ENCODE measurements at places on chromosomes 2 and 18. TPM values are rescaled to one million over a fixed set of nuclear protein-coding genes. Genes with fewer than 3 reads are reported as not detected.

Gene AMER3
- not detected for total RNA-seq

Gene DES
- total RNA-seq: 19,781 TPM

Gene PER2
- 11.2 TPM for total RNA-seq

Gene CCDC74A
- total RNA-seq: 4.2 TPM

Gene SCN3A
- total RNA-seq: 1.2 TPM

Gene ZNF2
- 6.6 TPM for total RNA-seq

Gene LRRC30
- total RNA-seq: not detected

Gene IL36G
- total RNA-seq: not detected

Gene BCL11A
- 11.3 TPM for total RNA-seq

Gene CNDP2
- 31.1 TPM for total RNA-seq

Gene KIAA2012
- total RNA-seq: not detected

GRCh38 chr18:2642771-2643170 is 12.8 kb upstream of the SMCHD1 start:
- no peak for DNase-seq

DNA sequence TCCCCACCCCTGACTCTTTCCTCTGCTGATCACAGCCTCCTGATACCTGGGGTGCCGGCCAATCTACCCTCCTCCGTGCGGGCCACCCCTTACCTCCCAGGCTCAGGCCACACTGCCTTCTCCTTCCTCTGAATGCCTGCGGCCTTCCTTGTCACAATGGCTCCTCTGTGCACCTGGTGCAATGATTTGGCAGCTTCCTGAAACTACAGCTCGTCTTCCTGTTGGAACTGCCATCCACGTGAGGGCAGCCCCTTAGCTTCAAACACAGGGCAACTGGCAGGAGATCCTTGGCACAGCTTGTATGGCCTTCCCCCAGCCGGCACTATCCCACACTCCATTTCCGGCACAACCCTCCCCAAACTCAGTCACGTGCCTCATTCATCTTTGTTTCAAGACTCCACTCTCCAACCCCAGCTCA is 69.0 kb downstream of the STPG4 start:
- no peak for DNase-seq

DNA sequence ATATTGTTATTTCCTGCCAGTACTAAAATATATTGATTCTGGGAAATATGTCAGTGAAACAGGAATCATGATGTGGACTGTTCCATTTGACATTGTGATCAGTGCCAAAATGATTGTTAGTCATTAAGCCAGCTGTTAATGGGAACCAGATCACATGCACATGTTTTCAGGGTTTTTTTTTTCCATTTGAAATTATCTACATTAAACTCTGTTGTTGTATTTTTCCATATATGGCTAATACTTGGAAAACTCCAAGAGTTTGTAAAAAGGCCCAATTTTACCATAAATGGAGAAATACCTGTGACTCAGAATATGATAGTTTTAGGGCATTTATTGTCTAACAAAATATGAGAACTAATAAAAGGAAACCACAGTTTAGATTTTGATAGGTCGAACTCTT is 13.4 kb downstream of the ITGAV start:
- DNase-seq: no peak

- no peak for DNase-seq
Measured at GRCh38 chr2:84487298-84487996, 28.4 kb upstream of the SUCLG1 start.

GRCh38 chr18:74244554-74244953 is 47.2 kb downstream of the CYB5A start:
- DNase-seq: no peak

DNA sequence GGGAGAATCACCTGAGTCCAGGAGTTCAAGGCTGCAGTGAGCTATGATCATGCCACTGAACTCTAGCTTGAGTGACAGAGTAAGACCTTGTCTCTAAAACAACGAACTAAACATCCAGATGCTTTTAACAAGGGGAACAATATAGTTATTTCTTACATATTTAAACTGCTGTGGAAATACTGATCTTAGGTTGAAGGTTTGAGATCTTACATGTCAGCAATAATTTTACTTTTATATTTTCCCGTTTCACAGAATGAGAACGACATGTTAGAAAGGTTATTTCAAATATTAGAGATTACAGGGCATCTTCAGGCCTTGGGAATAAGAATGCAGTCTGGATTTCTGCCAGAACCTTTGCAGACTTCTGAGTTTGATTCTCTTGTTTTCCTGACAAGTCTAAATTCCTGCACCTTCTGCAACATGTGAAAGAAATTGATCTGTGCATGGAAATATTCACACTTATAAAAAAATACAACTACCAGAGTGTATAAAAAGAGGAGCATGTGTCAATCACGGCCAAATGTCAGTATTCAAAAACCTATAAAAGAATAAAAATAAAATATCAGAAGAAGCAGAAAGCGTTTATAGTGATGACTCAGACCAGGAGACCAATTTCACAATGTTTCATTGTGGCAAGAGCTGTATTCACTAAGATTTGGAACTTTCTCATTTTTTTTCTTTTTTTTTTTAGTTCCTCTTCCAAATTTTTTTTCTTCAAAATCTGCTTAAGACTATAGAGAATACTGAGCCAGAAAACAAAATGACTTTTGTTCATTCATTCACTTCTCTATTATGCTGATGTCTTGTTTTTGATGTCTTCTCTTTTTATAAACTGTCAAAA is 29.6 kb downstream of the COLEC12 start:
- no peak for DNase-seq

GRCh38 chr18:73563901-73564472 is 583.6 kb downstream of the FBXO15 start:
- no peak for DNase-seq

DNA sequence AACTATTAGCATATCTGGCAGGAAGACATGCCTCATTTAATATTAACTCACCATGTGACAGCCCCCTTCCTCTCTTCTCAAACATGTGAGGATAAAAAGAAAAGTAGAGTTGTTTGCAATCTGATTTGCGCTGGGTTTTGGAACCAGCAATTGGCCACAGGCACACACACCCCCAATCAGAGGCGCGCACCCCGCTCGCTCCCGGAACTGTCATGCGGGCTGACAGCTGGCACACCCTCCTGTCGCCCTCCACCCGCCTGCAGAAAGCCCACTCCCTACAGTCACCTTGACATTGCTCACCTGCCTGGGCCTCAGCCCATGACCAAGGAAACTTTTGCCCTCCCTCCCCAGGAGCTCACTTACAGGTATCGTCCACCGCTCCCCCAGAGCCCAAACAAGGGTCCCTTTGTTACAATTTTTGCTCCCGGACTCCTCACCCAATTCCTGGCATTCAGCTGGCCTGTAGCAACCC is 1.1 kb downstream of the COBLL1 start:
- no peak for DNase-seq

GRCh38 chr2:9678544-9678943 is 47.7 kb upstream of the YWHAQ start:
- no peak for DNase-seq

GRCh38 chr18:21257386-21257785 is 15.4 kb downstream of the GREB1L start:
- DNase-seq: no peak

DNA sequence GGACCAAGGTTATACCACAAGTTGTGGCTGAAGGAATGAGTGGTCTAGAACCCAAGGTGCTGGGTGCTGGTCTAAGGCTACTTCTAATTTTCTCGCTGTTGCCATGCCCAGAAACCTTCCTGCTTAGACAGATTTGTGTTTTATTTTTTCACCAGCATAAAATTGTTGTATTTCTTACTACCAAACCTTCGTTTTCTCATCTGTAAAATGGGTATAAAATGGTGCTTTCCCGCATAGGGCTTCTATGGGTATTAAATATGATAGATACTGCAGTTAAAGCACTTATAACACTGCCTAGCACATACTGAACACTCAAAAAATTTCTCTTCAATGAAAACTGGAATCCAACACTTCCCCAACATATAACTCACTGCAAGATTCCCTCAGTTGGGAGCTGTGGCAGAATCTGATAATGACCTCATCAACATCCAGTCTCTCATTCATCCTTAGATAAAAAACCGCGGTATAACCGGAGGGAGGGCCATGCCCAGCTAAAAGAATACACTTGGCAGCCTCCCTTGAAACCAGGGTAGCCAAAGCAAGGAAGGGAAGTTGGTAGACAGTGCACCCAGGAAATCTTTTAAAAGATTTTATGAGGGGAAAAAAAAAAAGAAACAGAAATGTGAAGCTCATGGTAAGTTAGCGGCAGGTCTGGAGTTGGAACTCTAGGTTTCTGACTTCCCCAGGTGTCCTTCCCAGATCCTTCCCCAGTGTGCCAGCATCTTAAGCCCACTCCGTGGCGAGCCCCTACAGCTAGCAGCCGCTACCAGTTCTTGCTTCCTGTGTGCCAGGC is 1.2 kb downstream of the NEMP2 start:
- DNase-seq: no peak

GRCh38 chr2:69644506-69644979 is 1.0 kb upstream of the AAK1 start:
- no peak for DNase-seq

- no peak for DNase-seq
Measured at GRCh38 chr2:85714841-85715240, 20.7 kb downstream of the GNLY start.

- no peak for DNase-seq
Measured at GRCh38 chr2:20577495-20578235, 73.2 kb downstream of the HS1BP3 start.

DNA sequence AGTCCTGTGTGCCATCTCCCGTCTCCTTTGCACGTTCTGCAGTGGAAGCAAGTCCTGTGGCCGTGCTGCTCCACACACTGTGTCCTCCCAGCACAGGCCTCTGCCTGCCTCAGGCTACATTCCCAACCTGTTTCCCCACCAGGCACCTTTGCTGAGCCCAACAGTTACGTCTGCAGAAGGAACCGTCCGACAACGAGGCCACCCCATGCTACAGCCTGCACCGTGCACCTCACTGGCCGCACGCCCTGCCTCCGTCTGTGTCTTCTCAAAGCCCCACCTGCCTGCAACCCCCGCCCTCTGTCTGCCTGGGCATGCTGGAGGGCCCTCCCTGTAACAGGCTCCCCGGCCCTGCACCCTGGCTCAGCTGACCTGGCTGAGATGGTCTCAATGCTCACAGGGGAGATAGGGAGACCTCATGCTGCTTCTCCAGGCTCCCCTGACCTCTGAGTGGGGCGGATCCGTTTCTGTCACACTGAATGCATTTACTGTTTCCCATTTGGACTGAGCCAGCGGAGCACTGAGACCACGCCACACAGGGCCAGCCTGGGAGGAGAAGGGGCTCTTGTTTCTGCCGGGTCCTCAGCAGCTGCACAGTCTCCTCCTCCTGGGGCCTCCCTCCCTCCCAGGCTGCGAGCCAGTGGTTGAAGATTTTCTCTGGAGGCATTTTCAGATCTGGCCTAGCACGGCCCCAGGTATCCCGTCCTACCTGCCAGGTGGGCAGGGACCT is 109.1 kb upstream of the OTOS start:
- peak; percentile 87 for DNase-seq

DNA sequence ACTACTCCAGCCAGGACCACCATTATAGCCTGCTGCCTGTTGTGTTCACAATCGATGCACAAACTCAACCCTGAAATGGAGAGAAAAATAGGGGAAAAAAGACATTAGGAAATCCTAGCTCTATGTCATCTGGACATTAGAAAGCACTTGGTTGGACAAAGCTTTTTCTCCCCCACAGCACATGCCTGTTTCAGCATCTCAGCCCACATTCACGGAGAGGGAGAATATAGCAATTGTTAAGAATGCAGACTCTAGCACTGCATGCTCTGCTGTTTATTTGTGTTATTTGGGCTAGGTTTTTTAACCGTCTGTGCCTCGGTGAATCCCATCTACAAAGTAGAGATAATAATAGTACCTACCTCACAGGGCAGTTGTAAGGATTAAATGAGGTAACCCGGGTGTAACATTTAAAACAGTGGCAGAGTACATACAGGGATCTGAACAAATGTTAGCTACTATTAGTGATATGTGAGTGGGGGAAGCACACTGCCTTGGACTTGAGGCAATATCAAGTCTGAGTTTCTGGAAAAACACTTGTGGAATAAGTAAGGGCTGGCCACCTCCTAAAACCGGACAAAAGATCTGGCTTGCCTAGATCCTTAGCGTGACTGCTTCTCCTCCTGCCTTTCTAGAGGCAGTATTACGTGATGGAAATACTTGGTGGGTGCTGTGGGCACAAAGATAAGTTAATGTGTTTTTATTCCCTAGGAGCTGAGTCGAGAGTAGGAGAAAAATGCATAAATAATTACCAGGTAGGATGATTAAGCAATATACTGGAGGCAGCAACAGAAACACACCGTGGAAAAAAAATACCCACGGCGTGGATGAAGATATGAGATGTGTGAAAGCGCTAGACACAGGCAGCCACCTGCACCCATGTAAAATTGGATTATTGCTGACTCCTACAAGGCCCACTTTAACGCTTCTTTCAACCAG is 1.0 kb upstream of the PPP1CB start:
- no peak for DNase-seq

DNA sequence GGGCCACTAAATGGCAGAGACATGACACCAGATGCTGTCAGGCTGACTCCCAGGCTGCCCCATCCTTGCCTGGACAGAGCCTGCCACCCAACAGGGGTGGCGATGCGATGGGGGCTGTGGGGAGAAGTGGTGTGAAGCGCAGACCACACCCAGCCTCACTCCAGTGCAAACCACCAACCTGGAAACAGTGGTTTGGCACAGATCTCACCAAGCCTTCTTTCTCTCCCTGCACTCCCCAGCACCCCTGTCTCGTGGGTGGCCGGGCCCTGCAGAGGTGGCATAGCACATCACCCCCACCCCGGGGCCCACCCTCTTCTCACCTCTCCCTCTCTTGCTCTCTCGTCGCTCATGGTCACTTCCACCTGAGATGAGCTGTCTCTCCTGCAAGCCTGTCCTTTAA is 32.6 kb downstream of the CIB4 start:
- peak; percentile 90 for DNase-seq

GRCh38 chr18:45596036-45596435 is 19.2 kb upstream of the SLC14A2 start:
- DNase-seq: no peak

DNA sequence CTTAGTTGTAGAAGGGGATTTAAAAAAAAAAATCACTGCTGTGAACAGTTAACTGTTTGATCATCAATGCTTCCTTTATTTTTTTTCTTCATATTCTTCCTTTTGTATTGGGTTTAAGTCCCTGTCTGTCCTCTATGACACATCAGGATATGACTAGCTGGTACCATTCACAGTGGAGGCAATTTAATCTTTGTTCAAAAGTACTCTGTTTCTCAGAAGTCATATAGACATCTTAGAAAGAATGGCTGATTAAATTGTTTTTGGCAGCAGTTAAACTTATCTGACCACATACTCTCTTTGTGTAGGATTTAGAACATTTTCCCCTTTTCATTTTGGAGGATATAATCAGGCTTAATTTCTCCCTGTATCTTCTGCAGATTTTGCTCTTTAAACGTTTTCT is 807.8 kb upstream of the CDH2 start:
- no peak for DNase-seq

DNA sequence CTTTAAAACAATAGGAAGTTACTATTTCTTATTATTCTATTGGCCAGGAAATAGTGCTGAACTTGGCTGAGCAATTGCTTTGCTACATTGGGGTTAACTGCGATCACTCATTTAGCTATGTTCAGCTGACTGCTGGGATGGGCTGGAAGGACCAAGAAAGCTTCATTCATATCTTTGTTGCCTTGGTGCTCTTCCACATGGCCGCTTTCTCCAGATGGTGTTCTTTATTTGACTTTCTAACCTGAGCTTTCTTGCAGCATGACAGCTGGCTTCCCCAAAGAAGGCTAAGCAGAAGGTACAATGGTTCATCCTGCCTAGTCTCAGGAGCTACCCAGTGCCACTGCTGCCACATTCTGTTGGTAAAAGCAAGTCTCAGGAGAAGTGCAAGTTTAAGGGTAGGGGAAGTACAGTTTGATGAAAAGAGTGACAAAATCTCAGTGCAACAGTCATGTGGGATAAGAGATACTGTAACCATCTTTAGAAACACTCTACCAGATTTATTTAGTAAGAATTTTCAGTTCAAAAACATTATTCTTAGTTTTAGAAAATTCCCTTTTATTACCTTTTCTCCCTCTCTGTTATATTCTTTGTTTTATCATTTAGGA is 180.6 kb upstream of the RBMS1 start:
- DNase-seq: peak; percentile 57
